HEK293T (cell line): ENCODE measurements at places on chromosomes 7 and 10.

DNA sequence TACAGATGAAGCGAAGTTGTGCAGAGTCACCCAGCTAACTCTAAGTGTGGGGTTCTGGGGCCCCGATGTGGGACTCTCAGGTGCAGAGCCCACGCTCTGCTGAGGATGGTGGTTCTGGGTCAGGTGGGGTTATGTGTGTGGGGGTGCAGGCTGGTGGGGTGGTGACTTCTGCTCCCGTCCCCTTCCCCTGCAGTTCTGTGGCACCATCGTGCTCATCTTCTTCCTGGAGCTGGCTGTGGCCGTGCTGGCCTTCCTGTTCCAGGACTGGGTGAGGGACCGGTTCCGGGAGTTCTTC, 28.6 kb upstream of the SH2D4B start:
- no peak for DNase-seq

DNA sequence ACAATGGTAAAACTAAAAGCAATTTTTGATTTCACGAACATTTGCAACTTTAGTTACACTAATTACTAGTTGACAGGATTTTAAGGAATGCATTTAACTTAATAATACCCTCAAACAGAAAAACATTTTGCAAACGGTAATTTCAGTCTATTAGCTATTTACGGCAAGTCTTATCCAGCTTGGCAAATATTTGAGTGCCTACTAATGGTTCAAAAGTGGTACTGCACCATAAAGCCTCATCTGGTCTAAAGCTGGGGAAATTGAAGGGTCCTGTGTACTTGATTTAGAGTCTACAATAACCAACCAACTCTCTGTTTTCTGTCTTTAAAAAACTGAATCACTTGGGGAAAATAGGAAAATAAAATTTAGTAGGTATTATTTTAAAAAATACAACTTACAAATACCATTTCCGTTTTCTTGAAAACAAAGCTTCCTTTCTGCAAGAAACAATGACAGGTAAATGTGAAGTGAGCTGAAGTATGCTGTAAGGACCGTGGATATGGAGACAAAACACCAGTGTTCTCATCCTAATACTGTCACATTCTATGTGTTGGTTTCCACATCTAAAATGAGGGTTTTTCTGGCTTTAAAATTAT, 142.3 kb downstream of the VPS50 start:
- peak; percentile 27 for DNase-seq

DNA sequence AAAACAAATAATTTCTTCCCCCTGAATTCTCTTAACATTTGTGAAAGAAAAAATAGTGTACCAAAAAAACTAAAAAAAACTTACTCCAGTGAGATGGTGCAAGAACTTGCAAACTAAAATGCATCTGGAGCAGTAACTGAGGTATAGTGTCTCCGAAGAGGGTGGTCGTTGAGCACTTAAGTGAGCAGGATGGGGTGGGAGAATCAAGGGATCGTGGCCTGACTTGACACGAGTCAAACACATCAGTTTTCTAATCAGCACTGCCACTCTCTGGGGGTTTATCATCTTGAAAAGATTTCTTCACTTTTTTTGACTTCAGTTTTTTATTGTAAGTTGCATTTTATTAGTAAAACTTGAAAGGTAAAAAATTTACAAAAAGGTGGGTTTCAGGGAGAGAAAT, 2.5 kb downstream of the ZNF273 start:
- DNase-seq, result no peak

GRCh38 chr10:124156524-124157260, 63.3 kb upstream of the CHST15 start:
- DNase-seq, result no peak

GRCh38 chr10:49500412-49500811, 38.5 kb downstream of the ERCC6 start:
- no peak for DNase-seq
